Mammary microvascular endothelial cell (primary cell): ENCODE measurements at places on chromosomes 11 and 22. TPM values are rescaled to one million over a fixed set of nuclear protein-coding genes. Genes with fewer than 3 reads are reported as not detected.

Gene WT1
- total RNA-seq, result not detected in 2 replicates

Gene TIGD3
- total RNA-seq, result 0.30 TPM in 1 of 2 replicates, not detected in the other

Gene RBMXL2
- not detected in 2 replicates for total RNA-seq

Gene OR8D4
- total RNA-seq, result not detected in 2 replicates

Gene OR2AG2
- not detected in 2 replicates for total RNA-seq

Gene MAPK8IP1
- 2.2 and 3.5 TPM in 2 replicates for total RNA-seq

Gene CCDC86
- 51.2 and 54.3 TPM in 2 replicates for total RNA-seq

Gene PSMD13
- total RNA-seq, result 204 and 227 TPM in 2 replicates

Gene DRD2
- total RNA-seq, result not detected in 2 replicates

Gene CCND1
- 558 and 576 TPM in 2 replicates for total RNA-seq

Gene SMIM35
- not detected in 2 replicates for total RNA-seq

Gene ELF5
- not detected in 2 replicates for total RNA-seq

Gene PDGFB
- 172 and 190 TPM in 2 replicates for total RNA-seq

Gene POLD4
- 89.9 and 100 TPM in 2 replicates for total RNA-seq

Gene MRGPRX3
- total RNA-seq, result not detected in 2 replicates

Gene KRTAP5-11
- total RNA-seq, result not detected in 2 replicates

Gene CENPM
- total RNA-seq, result 33.7 and 41.1 TPM in 2 replicates

Gene MAML2
- total RNA-seq, result 9.6 and 12.2 TPM in 2 replicates

Gene TRPM5
- not detected in 2 replicates for total RNA-seq

Gene MMP10
- total RNA-seq, result 6.2 and 7.9 TPM in 2 replicates

Gene PTPMT1
- 145 and 164 TPM in 2 replicates for total RNA-seq

Gene SLC35E4
- 28.3 and 31.1 TPM in 2 replicates for total RNA-seq

Gene OR5B21
- not detected in 2 replicates for total RNA-seq

Gene TESMIN
- total RNA-seq, result 2.5 and 5.3 TPM in 2 replicates

Gene BLID
- not detected in 2 replicates for total RNA-seq
